ENCODE measurements at places on chromosomes 12 and 14.
A peak's percentile ranks its signal among the peaks of the same experiment; 100 is the strongest.

DNA sequence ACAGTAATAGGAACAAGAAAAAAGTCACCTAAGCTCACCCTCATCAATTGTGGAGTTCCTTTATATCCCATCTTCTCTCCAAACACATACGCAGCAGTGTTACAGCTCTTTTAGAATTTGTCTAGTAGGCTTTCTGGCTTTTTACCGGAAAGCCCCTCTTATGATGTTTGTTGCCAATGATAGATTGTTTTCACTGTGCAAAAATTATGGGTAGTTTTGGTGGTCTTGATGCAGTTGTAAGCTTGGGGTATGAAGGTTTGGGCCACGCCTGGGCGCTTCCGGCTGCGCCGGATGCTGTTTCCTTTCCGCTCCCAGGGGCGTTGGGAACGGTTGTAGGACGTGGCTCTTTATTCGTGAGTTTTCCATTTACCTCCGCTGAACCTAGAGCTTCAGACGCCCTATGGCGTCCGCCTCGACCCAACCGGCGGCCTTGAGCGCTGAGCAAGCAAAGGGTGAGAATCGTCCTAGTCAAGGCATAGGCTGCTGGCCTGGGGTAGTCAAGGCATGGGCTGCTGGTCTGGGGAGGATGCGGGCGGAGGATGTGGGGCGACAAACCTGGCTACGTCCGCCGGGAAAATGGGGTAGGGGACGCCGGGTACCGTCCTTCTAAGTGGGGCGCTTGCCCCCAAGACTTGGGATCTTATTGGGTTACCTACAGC, at the start of the genes C12orf57 and RNU7-1:
C12orf57 (plus strand) TSS at position 301 of the 659 bp plus-strand sequence; CDS start at position 401, 100 bp downstream.
RNU7-1 (plus strand) TSS at position 95 of the 659 bp plus-strand sequence.
- no peaks in the 10 kb centered on the region for H3K27me3 ChIP-seq
- H3K4me3 ChIP-seq: peak within 1 kb of the TSS; percentile 52
- H3K36me3 ChIP-seq: no peaks in the 10 kb centered on the region
- DNase-seq: no peak
- H3K4me1 ChIP-seq: no peaks in the 10 kb centered on the region

- no peak overlapping the region for H3K27ac ChIP-seq
- peaks cover 67% of the 10 kb centered on the region for H3K36me3 ChIP-seq
- no peak overlapping the region for H3K4me3 ChIP-seq
- no peak for DNase-seq
- no peaks in the 10 kb centered on the region for H3K27me3 ChIP-seq
These were observed 62.2 kb downstream of the PAPOLA start for GRCh38 chr14:96564389-96564788.

- peaks cover 71% of the 10 kb centered on the region for H3K36me3 ChIP-seq
- H3K27me3 ChIP-seq: no peaks in the 10 kb centered on the region
- no peak overlapping the region for H3K27ac ChIP-seq
- no peak overlapping the region for H3K4me3 ChIP-seq
- no peak for DNase-seq
- H3K4me1 ChIP-seq: peaks cover 3% of the 10 kb centered on the region
These were observed 56.4 kb downstream of the KDM5A start for GRCh38 chr12:332581-333205.

DNA sequence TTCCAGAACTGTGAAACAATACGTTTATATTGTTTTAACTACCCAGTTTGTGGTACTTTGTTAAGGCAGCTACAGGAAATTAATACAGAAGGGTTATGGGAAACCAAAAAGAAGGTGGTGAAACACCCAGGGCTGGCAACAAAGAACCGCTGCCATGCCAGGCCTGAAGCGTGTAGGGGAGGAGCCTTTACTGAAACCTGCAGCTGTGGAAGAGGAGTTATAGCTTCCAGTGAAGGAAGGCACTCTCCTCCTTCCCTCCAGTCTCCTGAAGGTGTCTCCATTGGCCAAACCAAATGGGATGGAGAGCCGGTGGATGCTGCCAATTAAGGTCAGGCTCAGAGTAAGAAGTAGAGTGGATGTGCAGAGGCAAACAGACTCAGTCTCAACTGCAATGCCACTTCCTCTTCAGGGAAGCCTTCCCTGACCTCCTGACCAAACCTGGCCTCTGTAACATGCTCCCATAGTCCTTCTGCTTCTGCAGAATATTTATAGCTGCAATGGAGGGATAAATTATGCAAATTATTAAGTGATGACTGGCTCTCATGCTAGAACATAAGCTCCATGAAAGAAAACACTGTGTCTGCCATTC, 168.3 kb downstream of the DAD1 start:
- H3K27ac ChIP-seq: no peak overlapping the region
- H3K4me1 ChIP-seq: no peaks in the 10 kb centered on the region
- H3K36me3 ChIP-seq: no peaks in the 10 kb centered on the region

GRCh38 chr14:35352274-35353233, 52.0 kb downstream of the NFKBIA start:
- H3K27me3 ChIP-seq: no peaks in the 10 kb centered on the region
- no peak overlapping the region for H3K27ac ChIP-seq
- no peak for DNase-seq
- peaks cover 16% of the 10 kb centered on the region for H3K4me1 ChIP-seq
- H3K4me3 ChIP-seq: no peak overlapping the region

DNA sequence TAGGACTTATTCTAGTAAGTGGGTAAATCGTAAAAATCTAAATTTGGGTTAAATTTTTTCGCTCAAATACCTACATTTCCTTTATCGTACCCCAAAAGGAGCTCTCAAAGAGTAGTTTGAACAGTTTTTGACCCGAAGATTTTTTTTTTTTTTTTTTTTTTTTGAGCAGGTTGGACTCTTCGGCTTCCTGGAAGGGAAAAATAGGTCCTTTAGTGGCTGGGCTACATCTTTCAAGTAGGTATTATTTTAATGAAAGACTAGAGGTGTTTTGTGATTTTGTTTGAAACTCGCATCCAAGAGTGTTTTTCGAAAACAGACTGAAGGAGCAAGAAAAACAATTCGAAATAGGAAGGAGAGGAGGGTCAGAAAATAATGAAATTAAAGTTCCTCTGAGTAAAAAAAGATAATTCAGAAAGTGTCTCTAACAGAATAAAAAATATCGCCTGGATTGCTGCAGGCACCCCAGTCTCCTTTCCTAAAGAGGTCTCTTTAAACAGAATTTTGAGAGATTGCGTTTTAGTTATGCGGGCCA, 6.0 kb downstream of the CDKN1B start:
- H3K27me3 ChIP-seq: no peaks in the 10 kb centered on the region
- no peaks in the 10 kb centered on the region for H3K36me3 ChIP-seq
- DNase-seq: no peak
- peaks cover 43% of the 10 kb centered on the region for H3K4me1 ChIP-seq

GRCh38 chr12:54750-55535, 11.6 kb upstream of the IQSEC3 start:
- no peaks in the 10 kb centered on the region for H3K36me3 ChIP-seq
- no peaks in the 10 kb centered on the region for H3K4me1 ChIP-seq
- DNase-seq: no peak
- H3K27ac ChIP-seq: no peak overlapping the region

- DNase-seq: no peak
- no peak overlapping the region for H3K4me3 ChIP-seq
- H3K4me1 ChIP-seq: peaks cover 18% of the 10 kb centered on the region
- no peaks in the 10 kb centered on the region for H3K27me3 ChIP-seq
These were observed 206.5 kb downstream of the EFCAB11 start for GRCh38 chr14:89748004-89748403.

GRCh38 chr14:59829469-59830337, 40.9 kb downstream of the RTN1 start:
- H3K4me3 ChIP-seq: no peak overlapping the region
- no peak overlapping the region for H3K27ac ChIP-seq
- H3K36me3 ChIP-seq: no peaks in the 10 kb centered on the region
- H3K27me3 ChIP-seq: no peaks in the 10 kb centered on the region
- DNase-seq: no peak

DNA sequence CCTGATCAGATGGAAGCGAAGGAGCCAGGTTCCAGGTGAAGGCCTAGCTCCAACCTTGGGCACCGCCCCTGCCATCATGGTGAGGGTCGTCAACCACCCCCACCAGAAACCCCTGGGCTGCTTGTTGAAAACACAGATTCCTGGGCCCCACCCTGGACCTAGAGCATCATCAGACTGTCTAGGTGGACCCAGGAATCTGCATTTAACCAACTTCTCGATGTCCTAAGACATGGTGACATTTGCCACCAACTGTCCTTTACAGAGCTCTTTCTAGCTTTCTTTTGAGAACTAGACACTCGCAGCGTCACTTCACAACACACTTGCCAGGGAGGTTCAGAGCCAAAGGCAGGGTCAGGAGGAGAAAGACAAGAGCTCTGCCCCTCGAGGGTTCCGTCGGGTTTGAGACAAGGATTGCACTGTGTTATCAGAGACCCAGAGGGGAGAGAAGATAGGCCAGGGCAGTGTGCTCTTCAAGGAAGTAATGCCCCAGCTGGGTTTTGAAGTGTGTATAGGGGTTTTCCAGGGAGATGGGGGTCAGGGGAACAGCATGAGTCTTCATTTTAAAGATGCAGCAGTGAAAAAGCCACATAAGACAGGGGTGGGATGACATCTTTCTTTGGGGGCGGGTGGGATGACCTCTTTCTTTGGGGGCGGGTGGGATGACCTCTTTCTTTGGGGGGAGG, 24.6 kb downstream of the RFLNA start:
- no peaks in the 10 kb centered on the region for H3K4me1 ChIP-seq
- H3K27ac ChIP-seq: no peak overlapping the region

- no peaks in the 10 kb centered on the region for H3K4me1 ChIP-seq
- no peaks in the 10 kb centered on the region for H3K36me3 ChIP-seq
- H3K27ac ChIP-seq: no peak overlapping the region
- DNase-seq: no peak
- no peak overlapping the region for H3K4me3 ChIP-seq
These were observed 51.0 kb downstream of the LMNTD1 start for GRCh38 chr12:25502118-25502517.

- peaks cover 7% of the 10 kb centered on the region for H3K36me3 ChIP-seq
- DNase-seq: no peak
- H3K4me1 ChIP-seq: peaks cover 67% of the 10 kb centered on the region
- no peaks in the 10 kb centered on the region for H3K27me3 ChIP-seq
- H3K4me3 ChIP-seq: no peak overlapping the region
These were observed 9.6 kb downstream of the PTPN6 start for GRCh38 chr12:6960593-6961277.

DNA sequence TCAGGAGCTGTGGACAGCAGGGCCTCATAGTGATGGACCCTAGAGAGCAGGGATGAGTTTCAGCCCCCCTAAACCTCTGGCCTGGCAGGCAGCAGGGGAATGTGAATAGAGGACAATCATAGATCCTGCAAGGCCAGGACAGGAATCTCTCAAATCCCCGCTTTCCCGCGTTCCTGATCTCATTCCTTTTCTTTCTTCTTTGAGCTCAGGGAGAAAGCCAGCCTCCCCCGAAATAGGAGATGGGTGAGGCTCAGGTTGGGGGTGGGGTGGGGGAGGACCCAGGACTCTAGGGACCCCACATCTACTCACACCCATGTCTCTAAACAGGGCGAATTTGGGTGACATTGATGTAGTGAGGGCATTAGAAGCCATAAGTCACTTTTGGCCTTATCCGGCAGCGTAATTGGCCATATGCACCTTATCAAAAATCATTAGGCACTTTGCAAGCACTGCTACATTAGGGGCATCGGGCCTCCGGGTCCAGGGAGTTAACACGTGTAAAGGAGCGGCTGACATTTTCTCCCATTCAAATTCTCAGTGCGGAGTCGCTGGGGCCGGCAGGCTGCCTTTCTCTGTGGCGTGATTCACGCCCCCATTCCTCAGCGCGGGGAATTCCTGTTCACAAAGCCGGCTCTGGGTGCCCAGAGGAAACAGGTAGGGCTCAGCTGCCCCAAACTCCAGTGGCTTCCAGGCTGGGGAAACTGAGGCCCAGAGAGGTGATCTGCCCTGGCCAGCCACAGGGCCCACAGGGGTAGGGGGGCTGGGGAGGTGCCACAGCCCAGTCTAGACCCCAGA, 1.5 kb downstream of the LHX5 start:
- H3K27me3 ChIP-seq: peaks cover 100% of the 10 kb centered on the region
- H3K4me1 ChIP-seq: peaks cover 63% of the 10 kb centered on the region
- H3K36me3 ChIP-seq: no peaks in the 10 kb centered on the region

GRCh38 chr12:27852742-27853141, 72.7 kb upstream of the MANSC4 start:
- no peaks in the 10 kb centered on the region for H3K27me3 ChIP-seq
- no peaks in the 10 kb centered on the region for H3K36me3 ChIP-seq
- no peak for DNase-seq
- no peak overlapping the region for H3K4me3 ChIP-seq

DNA sequence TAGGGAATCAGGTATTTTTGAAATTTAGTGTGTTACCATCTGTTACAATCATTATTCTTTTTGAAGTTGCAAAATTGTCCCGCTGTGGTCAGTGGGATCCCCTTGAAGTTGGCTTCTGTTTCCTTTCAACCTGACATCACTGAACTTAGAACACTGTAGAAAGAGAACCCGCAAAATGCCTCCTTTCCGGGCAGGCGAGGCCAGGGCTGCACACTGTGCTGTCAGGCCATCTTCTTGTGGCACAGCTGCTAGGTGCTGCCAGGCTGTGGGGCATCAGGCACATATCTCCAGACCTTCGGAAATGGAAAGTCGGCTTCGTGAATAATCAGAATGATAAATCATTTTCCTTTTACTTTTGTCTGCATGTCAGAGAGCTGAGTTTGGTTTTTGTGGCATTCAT, 103.5 kb downstream of the GLT1D1 start:
- no peaks in the 10 kb centered on the region for H3K27me3 ChIP-seq
- no peak overlapping the region for H3K4me3 ChIP-seq
- no peaks in the 10 kb centered on the region for H3K36me3 ChIP-seq
- H3K27ac ChIP-seq: no peak overlapping the region
- DNase-seq: no peak
- no peaks in the 10 kb centered on the region for H3K4me1 ChIP-seq

Data from tibial nerve (tissue), 4 donors.